Activated CD4-positive, CD25-positive, alpha-beta regulatory T cell (primary cell): ENCODE measurements at places on chromosomes 1 and 21.

DNA sequence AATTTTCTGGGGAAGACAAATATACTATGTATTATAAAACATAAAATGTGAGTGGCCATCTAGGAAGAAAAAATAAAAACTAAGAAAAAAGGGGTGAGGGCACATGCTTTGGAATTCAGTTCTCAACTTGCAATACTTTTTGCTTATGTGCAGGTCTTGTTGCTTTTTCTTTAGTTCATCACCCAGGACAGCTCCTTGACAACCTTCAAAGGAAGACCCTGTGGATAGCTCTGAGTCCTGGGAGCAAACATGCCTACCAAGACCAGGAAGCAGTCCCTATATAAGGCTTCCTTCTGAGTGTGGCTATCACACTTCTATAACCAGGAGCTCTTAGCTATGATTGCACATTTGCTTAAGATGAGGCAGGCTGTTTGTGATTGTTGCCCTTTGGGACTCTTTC lies 78.0 kb downstream of the WDR64 start:
- no peak for DNase-seq

DNA sequence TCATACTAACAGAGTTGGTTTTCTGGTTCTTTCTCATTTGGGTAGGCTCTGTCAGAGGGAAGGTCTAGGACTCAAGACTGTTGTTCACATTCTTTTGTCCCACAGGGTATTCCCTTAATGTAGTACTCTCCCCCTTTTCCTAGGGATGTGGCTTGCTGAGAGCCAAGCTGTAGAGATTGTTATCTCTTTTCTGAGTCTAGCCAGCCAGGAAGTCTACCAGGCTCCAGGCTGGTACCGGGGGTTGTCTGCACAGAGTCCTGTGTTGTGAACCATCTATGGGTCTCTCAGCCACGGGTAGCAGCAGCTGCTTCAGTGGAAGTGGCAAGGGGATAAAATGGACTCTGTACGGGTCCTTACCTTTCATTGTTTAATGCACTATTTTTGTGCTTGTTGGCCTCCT lies 226.4 kb downstream of the LBR start:
- DNase-seq = no peak

GRCh38 chr1:182806015-182806678 lies 16.6 kb downstream of the NPL start:
- DNase-seq = no peak

DNA sequence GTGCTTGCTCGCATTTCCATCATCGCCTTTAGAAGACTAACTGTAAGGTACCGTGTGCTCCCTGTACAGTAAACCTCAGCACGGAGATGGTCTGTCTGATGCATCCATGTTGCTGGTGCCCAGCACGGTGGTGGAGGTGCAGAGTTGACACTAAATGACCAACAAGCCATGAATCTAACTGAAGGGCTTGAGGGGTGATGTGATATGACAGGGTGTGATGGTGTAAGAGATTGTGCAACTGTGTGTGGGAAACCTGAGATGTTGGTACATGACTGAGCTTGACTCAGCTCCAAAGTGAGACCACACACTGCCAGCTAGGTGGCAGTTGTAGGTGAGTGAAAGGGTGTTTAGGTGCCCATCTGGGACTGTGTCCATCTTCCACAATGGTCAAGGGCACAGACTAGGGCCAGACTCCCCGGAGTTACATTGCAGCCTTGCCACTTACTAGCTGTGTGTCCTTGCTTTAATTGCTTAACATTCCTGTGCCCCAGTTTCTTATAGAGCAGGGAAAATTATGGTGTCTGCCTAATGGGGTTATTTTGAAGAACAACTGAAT lies 21.4 kb downstream of the SLC2A1 start:
- DNase-seq = no peak
